ENCODE measurements at places on chromosomes 16 and 17.

- no peak for DNase-seq
These were observed 21.0 kb upstream of the CIITA start for GRCh38 chr16:10856042-10856441.

DNA sequence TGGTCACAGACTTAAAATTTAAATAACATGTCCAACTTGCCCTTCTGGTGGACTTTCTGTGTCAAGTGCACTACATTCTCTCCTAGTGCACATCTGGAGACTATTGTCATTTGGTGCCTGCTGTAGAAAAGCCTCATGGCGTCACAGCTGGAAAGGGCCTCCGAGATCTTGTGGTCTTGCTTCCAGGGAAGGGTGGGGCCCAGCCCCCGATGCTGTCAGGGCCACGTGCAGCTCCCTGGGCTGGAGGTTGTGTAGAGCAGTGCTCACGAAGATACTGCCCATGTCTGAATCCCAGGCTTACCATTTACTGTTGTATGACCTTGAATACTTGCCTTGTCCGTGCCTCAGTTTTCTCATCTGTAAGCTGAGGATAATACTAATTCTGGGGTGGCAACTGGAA, 6.8 kb upstream of the MPRIP start:
- DNase-seq = no peak

- DNase-seq = no peak
These were observed 11.6 kb upstream of the CMIP start for GRCh38 chr16:81432937-81433557.

DNA sequence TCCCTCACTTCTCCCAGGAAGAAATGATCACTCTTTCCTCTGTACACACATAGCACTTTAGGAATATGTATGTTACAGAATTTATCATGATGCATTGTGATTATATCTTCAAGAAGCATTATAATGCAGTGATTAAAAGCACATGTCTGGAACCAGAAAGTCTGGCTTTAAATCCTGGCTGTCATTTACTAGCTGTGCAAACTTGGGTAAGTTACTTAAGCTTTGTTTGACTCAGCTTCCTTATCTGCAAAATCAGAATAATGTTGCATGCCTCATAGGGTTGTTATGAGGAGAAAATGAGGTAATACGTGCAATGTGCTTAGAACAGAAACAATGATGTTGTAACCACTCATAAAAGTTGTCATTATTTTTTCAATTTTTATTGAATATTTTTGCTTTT, 156.3 kb upstream of the ZKSCAN2 start:
- DNase-seq = no peak

DNA sequence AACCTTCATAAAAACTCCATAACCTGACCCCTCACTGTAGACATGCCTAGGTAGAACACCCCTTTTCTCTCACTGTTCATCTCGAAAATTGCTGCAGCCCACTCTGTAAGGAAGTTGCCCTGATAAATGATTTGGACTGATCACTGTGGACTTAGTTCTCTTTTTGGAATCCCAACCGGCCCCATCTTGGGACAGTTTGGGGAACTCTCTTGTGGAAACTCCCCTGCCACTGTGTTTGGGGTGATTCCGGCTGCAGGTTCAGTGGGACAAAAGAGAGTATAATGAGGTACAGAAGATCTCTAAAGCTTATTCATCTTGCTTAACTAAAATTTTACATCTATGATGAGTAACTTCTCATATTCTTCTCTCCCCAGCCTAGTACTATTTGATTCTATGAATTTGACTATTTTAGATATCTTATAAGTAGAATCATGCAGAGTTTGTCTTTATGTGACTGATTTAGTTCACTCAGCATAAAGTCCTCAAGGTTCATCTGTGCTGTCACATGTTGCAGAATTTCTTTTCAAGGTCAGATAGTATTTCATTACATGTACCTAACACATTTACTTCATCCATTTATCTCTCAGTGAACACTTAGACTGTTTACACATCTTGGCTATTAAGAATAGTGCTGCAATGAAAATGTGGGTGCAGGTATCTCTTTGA, 84.9 kb downstream of the ABCA8 start:
- peak; percentile 21 for DNase-seq

DNA sequence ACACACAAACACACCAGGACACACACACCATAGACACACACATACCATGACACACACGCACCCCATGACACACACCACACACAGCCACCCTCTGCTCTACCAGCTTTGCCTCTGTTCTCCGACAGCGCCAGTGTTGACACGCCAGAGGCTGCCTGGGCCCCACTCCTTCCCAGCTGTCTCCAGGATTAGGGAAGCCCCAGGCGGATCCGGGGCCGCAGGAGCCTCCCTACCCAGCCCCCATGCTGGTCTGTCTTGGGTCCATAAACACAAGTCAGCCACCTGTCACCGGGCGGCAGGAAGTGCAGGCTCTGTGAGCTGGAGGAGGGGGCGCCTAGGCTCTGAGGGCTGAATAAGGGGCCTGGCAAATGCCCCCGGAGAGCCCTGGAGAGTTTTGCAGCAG, 10.5 kb downstream of the TBC1D16 start:
- DNase-seq = no peak

GRCh38 chr17:12973496-12974004, 44.3 kb downstream of the ELAC2 start:
- no peak for DNase-seq

GRCh38 chr16:65875381-65876055, 491.0 kb upstream of the CDH5 start:
- no peak for DNase-seq

GRCh38 chr17:9283909-9284308, 262.6 kb downstream of the NTN1 start:
- no peak for DNase-seq

DNA sequence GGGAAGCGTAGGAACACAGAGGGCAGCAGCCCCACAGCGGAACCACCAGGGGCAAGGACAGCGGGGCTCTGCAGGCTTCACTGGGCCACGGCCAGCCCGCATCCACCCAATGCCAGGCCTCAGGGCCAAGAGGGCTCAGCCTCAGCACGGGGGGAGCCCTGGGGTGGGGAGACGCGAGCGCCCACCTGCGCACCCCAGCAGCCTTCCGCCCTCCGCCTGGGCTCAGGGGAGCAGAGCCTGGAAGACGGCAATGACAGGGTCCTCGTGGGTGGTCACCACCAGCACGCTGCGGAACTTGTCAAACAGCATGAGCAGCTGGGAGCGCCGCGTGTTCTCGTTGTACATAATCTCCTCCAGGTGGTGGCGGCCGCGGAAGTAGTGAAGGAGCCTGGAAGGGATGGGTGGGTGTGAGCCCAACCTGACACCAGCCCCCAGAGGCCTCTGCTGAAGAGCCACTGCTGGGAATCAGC, 8.5 kb downstream of the MPG start:
- DNase-seq = no peak

GRCh38 chr17:2271985-2272702, 31.4 kb downstream of the SMG6 start:
- DNase-seq = no peak

DNA sequence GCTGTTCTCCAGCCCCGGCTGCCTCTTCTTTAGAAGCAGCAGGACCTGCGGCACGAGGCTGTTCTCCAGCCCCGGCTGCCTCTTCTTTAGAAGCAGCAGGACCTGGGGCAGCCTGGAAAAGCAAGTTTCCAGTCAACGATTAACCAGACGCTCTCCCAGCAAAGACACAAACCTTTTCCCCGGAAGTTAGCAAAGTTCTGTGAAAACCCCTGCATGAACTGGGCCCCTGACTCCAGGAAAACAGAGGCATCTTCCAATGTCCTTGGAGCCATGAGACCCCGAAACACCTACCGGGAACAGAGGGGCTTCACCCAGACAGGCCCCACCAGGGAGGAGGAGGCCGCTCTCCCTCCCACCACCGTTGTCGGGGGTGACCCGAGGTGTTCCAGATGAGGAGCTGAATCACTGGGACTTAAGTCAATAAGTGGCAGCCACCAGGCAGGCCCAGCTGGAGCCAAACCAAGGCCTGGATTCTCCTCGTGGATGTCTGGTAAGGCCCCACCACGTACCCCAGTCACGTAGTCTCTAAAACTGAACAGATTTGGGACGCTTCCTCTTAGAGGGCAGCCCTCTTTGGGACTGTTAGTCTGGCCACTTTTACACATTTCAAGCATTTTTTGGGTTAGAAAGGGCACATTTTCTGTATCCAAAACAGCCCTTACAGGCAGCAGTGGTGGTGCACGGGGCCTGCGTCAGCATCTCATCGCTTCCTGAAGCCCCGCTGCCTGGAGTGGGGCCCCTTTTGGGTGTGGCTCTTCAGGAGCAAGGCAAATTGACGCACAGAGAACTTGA, at the start of gene RPH3AL:
TSS of gene RPH3AL (minus strand) at position 387 of the 792 bp plus-strand sequence. CDS start 25,264 bp downstream, outside the sequence.
- DNase-seq = no peak

GRCh38 chr16:78045865-78046581, 23.7 kb downstream of the CLEC3A start:
- DNase-seq = peak; percentile 20

- peak; percentile 40 for DNase-seq
These were observed 24.3 kb upstream of the CRISPLD2 start for GRCh38 chr16:84795329-84796053.

DNA sequence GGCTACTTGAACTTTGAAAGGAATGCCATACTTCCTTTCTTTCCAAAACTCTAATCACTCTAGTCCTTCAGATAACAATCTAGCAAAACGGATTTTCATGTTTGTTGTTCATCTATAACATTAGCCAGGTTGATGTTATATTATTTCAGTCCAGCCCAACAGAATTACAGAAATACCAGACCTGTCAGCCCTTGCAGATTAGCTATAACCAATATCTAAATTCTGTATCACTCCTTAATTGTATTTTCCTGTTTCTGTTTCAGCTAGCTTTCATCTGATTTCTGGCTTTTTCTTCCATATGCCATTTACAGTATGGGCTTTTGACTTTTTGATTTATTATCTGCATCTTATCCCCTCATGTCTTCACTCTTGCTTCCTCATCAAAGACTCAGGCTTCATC, 479.8 kb upstream of the CDH8 start:
- no peak for DNase-seq

GRCh38 chr17:50584749-50585148, 24.2 kb downstream of the CACNA1G start:
- DNase-seq = no peak

DNA sequence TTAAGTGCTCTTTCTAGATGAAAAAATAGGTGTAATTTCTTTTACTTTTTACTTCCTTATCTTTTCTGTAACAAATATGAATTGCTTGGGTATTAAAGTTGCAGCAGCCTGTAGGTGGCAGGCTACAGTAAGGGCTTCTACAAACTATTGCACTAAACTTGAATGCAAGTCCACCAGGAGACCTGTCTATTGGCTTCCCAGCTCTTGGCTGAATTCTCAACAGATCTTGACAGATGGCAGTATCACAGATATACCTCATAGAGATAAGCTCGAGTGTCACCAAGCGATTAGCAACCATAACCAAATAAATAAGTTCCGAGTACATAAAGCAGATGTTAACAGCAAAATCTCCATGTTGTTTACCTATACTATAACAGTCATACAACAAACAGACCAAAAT, 5.9 kb downstream of the BBS2 start:
- DNase-seq = peak; percentile 58

GRCh38 chr17:34781571-34782108, 179.6 kb downstream of the CCT6B start:
- no peak for DNase-seq

- peak; percentile 72 for DNase-seq
These were observed 97.3 kb downstream of the ANKRD11 start for GRCh38 chr16:89392881-89393737.

DNA sequence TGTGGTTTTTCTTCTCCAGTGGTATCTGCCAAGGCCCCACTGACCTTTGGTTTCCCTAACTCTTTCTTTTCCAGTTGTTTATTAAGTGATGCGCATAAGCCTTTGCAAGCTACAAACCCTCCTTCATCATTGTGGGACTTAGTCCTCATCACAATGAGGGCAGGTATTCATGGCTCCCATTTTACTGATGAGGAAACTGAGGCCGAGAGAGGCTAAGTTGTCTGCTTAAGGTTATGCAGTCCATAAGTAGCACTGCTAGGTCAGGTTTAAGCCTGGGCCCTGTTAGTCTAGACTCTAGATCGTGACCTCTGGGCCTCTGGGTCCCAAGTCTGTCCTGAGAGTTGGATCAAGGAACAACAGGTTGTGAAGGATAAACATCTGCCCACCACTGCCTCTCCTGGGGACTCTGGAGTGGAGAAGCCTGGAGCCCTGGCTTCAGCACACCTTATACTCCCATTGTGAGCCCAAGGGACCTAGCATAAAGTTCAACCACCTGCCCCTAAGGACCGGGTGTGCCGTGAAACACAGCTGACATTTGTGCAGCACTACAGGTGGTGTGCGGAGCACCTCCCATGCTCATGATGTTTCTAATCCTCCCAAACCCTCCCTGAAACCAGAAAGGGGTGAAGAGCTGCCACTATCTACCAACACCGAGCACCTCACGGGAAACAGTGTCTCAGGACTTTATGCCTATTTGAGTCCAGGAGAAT, 5.2 kb upstream of the KCNH6 start:
- DNase-seq = no peak

DNA sequence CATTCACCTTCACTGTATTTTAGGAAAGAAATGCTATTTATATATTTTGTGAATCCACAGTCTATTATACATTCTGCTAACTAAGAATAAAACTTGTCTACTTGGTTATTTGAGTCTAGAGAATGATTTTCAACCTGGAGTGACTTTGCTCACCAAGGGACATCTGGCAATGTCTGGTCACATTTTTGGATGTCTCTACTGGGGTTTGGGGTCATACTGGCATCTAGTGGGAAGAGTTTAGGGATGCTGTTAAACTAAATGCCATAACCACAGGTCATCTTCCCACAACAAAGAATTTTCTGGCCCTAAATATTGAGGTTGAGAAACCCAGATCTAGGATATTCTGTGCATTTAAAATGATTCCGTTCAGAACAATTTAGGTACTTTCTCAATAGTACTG, 26.0 kb downstream of the KCNJ16 start:
- no peak for DNase-seq

DNA sequence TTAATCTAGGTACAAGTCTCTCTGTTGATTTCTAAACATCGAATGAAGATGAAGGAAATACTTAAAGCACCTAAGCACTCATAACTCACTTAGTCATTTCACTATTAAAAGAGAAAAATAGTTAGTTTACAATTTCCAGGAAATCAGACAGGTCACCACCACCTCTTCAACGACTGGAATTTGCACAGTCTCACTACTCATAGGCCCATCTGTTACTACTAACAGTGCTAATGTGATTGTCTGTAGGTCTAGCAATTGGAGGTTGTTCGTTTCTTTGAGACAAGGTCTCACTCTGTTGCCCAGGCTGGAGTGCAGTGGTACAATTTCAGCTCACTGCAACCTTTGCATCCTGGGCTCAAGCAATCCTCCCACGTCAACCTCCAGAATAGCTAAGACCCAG, 444.6 kb downstream of the MAF start:
- DNase-seq = no peak

DNA sequence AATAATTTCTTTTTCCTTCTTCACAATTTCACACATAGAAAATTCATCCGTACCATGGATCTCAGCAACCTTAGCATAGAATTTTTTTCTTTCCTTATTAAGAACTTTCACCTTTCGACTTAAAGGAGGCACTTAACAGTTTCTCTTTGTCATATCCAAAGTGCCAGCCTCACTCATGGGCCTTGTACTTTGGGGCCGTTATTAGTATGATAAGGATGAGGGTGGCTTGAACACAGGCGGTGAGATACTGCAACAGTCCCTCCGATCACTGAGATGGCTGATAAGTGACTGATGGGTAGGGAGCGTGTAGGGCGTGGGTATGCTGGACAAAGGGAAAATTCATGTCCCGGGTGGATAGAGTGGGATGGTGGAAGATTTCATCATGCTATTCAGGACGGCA, 85.3 kb downstream of the OR1D5 start:
- DNase-seq = no peak

GRCh38 chr17:50476545-50477315, 1.9 kb upstream of the RSAD1 start:
- DNase-seq = no peak
